ENCODE measurements at places on chromosomes 3 and 15.

DNA sequence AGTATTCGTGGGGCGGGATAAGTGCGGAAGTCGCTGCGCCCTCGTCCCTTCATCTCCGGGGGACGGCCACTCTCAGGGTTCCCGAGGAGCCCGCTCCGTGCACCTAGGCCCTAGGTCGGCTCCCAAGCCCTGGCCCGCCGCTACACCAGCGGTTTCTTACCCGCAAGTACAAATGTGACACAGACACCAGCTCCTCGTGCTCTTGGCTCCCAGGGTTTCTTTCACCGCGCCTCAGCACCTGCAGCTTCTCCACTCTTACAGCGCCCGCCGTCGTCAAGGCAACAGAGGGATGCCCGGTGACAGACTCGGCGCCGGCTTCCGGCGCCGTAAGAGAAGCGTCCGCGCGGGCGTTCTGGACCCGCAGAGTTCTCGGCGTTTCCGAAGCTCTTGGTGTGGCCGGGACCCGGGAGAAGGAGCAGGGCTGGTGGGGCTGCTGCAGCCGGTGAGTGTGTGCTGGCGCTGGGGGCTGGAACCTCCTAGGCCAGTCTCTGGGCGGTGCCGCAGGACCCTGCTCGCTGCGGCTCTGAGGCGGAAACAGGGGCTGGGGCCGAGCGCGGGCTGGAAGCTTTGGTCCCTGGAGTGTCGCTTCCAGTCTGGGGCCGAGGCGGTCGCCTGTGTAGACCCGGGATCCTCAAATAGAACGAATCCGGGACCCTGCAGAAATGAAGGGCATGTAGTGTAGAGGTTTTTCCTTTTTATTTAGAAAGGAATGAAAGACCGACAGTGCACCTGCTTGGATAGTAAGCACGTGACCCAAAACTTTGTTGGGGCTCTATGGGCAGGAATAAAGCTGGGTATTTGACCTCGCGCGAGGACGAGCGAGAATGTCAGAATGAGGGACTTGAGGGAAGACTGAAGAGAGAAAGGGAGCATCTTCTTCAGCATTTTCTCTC, 155.4 kb upstream of the GOLGA6L4 start:
- DNase-seq = peak; percentile 13

GRCh38 chr3:126451511-126451910, 24.2 kb downstream of the ZXDC start:
- no peak for DNase-seq

GRCh38 chr3:43638594-43639447, 17.0 kb upstream of the ANO10 start:
- no peak for DNase-seq

DNA sequence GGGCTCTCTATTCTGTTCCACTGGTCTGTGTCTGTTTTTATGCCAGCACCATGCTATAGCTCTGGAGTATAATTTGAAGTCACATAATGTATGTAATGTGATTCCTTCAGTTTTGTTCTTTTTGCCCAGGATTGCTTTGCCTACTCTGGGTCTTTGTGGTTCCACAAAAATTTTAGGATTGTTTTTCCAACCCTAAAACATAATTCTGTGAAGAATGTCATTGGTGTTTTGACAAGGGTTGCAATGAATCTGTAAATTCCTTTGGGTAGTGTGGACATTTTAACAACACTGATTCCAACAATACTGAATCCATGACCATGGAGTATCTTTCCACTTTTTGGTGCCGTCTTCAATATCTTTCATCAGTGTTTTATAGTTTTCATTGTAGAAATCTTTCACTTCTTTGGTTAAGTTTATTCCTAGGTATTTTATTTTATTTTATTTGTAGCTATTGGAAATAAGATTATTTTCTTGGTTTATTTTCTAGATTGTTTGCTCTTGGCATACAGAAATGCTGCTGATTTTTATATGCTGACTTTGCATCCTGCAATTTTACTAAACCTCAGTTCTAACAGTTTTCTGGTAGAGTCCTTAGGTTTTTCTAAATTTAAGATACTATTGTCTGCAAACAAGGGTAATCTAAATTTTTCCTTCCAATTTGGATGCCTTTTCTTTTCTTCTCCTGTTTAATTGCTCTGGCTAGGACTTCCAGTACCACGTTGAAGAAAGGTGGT, 29.7 kb downstream of the TJP1 start:
- DNase-seq = no peak

GRCh38 chr15:38436993-38437392, 16.9 kb upstream of the FAM98B start:
- no peak for DNase-seq

GRCh38 chr3:107092121-107092520, 285.1 kb upstream of the CCDC54 start:
- DNase-seq = no peak

DNA sequence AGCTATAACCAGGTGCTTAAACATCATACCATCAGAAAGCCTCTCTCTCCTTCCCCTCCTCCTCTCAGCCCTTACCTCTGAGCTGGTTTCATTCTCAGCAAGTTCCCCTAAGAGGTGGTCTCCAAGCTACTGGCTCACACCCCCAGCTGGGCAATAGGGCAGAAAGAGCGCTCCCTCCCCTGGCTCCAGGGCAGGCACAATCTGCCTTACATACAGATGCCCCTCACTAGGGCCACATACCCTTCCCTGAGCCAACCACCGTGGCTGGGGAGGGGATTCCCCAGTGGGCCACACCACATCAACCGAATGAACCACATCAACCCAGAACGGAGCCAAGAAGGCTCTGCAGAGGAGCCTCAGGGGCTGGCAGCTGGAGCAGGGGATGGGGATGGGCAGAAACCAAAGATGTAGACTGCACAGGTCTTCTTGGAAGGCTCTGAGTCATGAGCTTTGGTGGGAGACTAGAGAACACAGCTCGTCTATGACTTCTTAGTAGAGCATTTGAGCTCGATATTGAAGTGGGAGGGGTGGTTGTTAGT, 4.6 kb upstream of the FBLN2 start:
- DNase-seq = no peak

GRCh38 chr15:99441871-99442251, 123.9 kb upstream of the MEF2A start:
- DNase-seq = no peak

DNA sequence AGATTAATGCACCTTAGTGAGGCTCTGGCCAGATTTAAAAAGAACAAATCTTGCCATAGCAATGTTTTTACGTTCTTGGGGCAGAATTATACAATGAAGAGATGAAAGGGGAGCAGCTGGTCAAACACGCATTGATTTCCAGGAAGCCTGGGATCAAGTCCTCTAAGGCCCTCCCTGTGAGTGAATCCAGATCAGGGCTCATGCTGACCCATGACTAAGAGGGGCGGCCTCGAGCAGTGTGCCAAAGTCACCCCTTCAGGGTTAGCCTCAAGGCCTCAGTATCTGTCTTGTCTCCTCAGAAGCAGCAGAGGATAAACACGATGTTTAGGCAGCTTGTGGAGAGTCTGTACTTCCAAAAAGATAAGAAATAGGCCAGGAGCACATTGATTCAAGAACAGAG, 9.3 kb upstream of the RBP1 start:
- DNase-seq = no peak

DNA sequence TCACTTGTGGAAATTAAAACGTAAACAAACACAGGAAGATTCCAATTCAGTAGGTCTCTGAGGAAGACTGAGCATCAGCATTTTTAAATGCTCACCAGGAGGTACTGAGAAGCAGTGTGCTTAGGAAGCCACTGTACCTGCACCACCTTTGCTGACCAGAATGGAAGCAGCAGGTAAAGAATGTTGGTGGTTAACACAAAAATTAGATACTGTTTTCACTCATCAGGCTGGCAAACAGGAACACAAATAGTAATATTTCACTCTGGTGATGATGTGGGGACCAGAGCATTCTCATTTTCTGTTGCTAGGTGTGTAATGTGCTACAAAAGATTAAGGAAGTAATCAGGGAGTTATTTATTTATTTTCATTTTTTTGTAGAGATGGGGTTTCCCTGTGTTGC, 29.9 kb upstream of the GHSR start:
- DNase-seq = no peak

DNA sequence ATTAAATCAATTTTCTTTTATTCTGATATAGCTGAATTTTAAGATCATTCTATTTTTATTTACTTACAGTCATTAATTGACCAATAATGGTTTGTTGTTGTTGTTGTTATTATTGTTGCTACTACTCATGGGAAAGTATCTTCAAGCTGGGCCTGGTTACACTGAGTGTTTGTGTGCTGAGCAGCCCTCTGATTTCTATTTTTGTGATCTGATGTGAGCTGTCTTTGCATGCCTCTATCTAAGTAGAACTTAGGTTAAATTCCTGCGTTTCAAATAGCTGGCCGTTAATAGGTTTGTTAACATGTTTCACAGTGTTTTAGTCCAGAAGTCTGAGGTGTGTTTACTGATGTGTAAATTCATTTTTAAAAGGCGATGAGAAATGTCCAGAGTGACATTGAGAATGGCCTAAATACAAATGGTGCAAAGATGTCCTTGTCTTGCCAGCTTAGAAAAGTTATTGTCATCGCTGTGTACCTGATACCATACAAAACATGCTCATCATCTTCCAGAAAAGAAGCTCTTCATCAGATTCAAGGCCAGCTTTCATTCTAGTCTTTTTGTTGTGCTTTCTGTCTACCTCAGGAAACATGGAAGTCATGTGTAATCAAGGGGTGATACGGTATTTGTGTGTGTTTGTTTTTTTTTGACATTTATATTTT, 15.8 kb downstream of the ARIH2 start:
- DNase-seq = no peak

GRCh38 chr3:188697127-188697526, 474.6 kb upstream of the TPRG1 start:
- DNase-seq = no peak

- DNase-seq = no peak
Observed at GRCh38 chr3:181966393-181966792, 254.7 kb downstream of the SOX2 start.

GRCh38 chr3:43902415-43902814, 211.7 kb downstream of the ABHD5 start:
- no peak for DNase-seq

DNA sequence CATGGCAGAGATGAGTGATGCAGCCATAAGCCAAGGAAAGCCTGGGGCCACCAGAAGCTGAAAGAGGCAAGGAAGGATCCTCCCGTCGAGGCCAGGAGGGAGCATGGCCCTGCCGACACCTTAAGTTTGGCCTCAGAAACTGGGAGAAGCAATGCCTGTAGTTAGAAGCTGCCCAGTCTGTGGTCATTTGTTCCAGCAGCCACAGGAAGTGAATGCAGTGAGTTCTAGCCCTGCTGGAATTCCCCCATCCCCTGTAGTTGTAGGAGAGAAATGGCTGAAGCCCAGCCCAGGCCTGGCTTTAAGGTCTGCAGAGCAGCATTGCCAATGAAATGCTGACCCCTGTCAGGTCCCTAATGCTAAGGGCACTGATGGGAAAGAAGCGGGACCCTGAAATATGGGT, 12.2 kb upstream of the CHSY1 start:
- no peak for DNase-seq

DNA sequence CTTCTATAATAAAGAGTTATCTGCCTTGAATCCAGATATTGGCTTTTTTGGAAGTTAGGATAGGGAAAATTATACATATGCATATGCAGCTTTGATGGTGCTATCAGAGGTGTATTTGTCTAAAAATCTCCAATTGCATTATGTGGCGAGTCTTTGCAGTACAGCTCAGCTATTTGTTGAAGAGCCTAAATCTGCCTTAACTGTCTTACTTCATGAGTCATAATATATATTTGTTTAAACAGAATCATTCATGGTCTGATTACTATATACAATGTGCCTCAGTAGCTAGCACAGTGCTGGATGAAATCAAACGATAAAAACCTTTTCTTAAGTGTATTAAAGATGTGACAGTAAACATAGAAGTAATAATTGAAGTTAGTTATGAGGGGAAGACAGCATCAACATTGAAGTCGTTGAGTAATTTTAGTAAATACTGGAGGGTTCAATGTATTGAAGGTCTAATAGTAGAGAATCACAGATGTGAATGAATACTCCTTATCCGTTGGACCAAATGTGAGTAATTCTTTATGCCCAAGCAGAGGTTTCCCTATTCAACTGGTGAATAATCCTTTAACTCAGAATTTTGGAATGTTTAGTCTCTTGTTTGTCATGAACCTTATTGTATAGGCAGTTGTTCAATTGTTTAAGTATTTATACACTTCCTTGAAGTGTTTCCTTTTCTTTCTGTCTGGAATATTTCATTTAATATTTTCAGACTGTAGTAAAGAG, 74.8 kb upstream of the NAALADL2 start:
- DNase-seq = no peak

- no peak for DNase-seq
Observed at GRCh38 chr3:150273396-150273795, 134.7 kb upstream of the TSC22D2 start.

GRCh38 chr3:16802389-16802788, 82.4 kb upstream of the PLCL2 start:
- peak; percentile 41 for DNase-seq

- no peak for DNase-seq
Observed at GRCh38 chr15:53962646-53963561, 15.3 kb upstream of the UNC13C start.

- no peak for DNase-seq
Observed at GRCh38 chr3:177201700-177202397, 4.6 kb upstream of the TBL1XR1 start.

DNA sequence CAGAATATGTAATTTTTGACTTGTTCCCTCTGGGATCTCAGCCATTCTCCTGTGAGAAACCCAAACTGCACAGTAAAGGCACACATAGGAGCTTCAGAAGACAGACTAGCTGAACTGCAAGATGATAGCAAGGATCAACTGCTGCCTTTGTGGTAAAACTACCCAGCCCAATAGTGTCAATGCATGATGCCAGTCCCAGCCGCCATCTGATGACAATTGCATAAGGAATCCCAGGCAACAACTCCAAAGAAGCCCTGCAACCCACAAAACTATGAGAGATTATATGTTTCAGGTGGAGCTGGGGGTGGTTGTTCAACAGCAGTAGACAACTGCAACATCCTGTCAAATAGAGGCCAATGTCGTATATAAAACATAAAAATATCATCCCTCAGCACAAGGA, 192.4 kb upstream of the ARPP21 start:
- no peak for DNase-seq

DNA sequence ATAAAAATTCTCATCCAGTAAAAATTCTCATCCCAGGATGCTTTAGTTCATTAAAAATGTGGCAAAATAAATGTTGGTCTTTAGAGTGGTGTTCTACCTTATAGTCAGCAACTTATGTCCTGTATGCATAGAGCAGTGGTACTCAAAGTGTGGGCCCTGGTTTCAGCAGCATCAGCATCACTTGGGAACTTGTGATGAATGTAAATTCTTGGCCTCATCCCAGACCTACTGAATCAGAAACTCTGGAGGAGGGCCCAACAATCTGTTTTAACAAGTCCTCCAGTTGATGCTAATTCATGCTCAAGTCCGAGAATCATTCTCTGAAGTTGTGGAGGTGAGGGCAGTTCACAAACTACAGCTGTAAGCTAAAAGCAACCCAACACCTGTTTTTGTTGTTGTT, 307.3 kb upstream of the SATB1 start:
- DNase-seq = no peak

- no peak for DNase-seq
Observed at GRCh38 chr3:112739252-112739965, 98.5 kb upstream of the CCDC80 start.

GRCh38 chr15:33148129-33148751, 46.3 kb downstream of the FMN1 start:
- DNase-seq = no peak

- peak; percentile 62 for DNase-seq
Observed at GRCh38 chr3:12706504-12707253, 42.8 kb upstream of the RAF1 start.
